ENCODE measurements at places on chromosomes 11 and 22. TPM values are rescaled to one million over a fixed set of nuclear protein-coding genes. Genes with fewer than 3 reads are reported as not detected.

GRK3 gene
- 25.2 TPM for total RNA-seq

KCNJ11 gene
- 0.11 TPM for total RNA-seq

BRSK2 gene
- total RNA-seq, result 0.24 TPM

RIMBP3C gene
- total RNA-seq, result 0.24 TPM

TBC1D10A gene
- 22.2 TPM for total RNA-seq

JAML gene
- total RNA-seq, result 3.7 TPM

MUC5B gene
- 1.5 TPM for total RNA-seq

KRTAP5-4 gene
- not detected for total RNA-seq

SSTR3 gene
- 4.5 TPM for total RNA-seq

TPBGL gene
- not detected for total RNA-seq

Measured in GM12878 (cell line).